Activated CD4-positive, alpha-beta T cell treated with anti-CD3 and anti-CD28 coated beads for 4 hours (primary cell): ENCODE measurements at places on chromosomes 6 and 20.
A peak's percentile ranks its signal among the peaks of the same experiment; 100 is the strongest.

DNA sequence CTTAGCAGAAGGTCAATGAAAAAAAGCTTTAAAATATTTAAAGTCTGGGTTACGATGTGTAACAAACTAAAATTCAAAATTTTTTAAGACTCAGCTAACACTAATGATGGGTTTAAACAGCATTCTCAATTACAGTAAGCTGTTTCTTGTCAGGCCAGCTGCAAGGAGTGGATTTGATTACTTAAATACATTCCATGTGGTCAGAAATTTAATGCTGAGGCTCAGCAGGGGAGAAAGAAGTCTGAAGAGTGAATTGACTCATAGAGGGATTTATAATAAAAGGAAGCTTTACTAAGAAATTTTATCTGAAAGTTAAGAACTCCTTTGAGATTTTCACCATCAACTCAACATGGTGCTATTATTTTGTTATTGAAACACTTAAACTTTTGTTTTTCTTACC is 398.6 kb downstream of the KHDRBS2 start:
- DNase-seq = no peak

GRCh38 chr6:134593442-134593841 is 275.5 kb upstream of the SGK1 start:
- DNase-seq = no peak

- DNase-seq = no peak
Measured at GRCh38 chr6:152946995-152947394, 35.8 kb downstream of the FBXO5 start.

DNA sequence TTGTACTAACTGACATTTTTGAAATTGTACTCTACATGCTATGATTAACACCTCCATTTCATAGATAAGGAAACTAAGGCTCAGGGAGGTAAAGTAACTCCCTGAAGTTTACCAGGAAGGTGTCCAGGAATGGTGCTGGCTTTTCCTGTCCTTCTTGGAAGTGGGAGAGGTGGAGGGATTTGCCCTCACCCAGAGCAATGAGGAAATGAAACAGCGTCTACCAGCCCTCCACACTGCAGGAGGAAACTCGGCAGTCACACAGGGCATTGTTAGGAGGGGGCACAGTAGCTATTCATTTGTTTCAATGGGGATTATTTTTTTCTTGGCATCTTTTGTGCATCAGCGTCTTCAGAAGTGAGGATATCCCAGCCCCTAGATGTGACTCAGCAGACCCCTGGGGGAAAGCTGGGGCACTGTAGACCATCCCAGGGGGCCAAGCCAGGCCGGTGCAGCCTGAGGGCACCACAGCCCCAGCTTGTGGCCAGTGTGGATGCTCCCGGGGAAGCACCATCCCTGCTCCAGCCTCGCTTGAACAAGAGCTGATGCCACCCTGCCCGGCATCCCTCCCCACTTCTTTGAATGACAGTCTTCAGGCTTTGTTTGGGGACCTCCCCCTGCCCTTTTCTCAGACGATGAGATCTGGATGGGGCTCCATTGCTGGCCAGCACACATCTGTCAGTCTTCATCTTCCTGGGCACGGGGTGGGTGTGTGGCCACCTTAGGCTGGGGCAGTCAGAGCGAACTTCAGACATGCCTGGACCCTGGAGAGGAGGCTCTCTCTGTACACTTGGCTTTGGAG is 224.4 kb upstream of the PMEPA1 start:
- no peak for DNase-seq

GRCh38 chr6:4153514-4153985 is 18.2 kb upstream of the ECI2 start:
- DNase-seq = no peak

DNA sequence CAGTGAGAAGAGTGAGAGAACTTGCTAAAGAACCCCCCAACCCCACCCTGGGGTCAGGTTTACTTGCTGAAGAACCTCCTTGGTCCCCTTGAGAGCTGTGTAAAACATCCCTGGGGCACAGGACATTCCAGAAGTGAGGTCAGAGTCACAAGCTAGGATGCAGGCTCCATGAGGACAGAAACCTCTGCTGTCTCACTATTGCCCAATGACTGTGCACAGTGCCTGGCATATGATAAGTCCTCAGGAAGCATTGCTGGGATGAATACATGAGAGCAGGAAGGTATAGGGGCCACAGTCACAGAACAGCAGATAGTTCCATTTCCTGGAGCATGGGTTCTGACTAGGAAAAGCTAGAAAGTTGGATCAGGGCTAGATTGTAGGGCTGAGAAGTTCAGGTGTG is 18.4 kb downstream of the NT5E start:
- DNase-seq = no peak

DNA sequence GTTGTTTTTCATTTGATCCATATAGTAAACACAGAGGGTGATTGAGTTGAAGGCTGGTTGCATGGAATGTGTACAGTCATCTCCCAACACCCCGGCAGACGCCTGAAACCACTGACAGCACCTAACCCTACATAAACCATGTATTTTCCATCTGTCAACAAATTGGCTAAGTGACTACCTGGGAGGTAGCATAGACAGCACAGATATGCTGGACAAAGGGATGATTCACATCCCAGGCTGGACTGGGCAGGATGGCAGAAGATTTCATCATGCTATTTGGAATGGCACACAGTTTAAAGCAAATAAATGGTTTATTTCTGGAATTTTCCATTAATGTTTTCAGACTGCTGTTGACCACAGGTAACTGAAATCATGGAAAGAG is 4.4 kb upstream of the VIP start:
- no peak for DNase-seq

DNA sequence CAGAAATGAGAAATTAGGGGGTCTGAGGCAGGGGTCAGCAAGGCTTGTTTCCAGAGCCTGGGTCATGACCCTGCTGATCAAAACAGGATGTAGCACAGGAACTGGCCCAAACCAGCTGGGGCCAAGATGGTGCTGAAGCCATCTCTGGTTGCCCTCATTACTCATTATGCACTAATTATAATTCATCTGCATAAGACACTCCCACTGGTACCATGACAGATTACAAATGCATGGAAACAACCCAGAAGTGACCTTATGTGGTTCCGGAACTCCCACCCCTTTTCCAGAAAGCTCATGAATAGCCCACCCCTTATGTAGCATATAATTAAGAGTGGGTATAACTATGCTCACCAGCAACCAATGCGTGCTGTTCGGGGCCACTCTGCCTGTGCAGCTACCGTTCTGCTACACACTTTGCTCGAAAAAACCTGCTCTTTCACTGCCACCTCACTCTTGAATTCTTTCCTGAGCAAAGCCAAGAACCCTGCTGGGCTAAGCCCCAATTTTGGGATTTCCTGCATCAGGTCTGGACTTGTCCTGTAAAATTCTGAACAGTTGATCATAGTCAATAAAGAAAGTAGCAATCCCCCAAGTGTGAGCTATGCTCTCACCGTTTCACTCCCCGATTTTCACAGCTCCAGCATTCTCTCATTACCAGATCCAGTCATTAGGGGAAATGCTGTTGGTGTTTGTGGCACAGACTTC is 122.3 kb downstream of the WDR27 start:
- DNase-seq = no peak

GRCh38 chr6:44058617-44059358 is 68.5 kb downstream of the MRPL14 start:
- DNase-seq = no peak

- DNase-seq = no peak
Measured at GRCh38 chr6:101605874-101606273, 212.4 kb downstream of the GRIK2 start.

GRCh38 chr20:64005394-64005793 is 24.5 kb downstream of the PRPF6 start:
- no peak for DNase-seq

DNA sequence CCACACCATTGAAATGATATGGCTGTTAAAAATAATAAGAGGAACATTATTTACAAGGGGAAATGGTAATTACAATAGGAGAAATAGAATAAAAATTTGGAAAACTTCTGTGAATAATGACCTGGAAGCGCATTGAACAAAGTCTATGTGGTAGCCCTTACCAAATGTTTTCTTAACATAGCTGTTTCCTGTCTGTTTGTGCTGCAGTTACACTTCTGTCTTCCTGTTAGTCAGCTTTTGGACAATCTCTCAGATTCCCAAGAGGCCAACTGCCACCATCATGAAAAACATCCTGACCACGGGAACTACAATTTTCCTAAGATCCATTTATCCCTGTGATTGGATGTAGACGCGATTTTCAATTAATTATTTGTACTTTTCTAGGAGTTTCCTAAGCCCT is 754.4 kb upstream of the MARCKS start:
- DNase-seq = no peak

- no peak for DNase-seq
Measured at GRCh38 chr6:55937261-55937947, 62.0 kb upstream of the BMP5 start.

DNA sequence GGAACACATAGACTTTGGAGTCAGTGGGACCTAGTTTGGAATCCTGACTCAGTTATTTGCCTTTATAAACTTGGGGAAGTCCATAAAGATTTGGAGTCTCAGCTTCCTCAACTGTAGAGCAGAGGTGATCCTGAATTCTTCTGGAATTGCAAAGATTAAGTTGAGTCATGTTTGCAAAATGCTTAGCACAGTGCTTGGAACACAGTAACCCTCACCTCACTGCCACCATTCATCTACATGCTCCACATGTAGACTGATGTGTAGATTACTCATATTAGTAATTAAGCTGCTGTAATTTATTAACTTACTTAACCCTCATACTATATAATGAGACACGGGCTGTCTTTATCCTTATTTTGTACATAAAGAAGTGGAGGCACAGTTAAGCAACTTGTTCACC is 61.4 kb downstream of the LAMP5 start:
- no peak for DNase-seq

GRCh38 chr20:58192567-58192966 is 35.9 kb downstream of the ANKRD60 start:
- no peak for DNase-seq

DNA sequence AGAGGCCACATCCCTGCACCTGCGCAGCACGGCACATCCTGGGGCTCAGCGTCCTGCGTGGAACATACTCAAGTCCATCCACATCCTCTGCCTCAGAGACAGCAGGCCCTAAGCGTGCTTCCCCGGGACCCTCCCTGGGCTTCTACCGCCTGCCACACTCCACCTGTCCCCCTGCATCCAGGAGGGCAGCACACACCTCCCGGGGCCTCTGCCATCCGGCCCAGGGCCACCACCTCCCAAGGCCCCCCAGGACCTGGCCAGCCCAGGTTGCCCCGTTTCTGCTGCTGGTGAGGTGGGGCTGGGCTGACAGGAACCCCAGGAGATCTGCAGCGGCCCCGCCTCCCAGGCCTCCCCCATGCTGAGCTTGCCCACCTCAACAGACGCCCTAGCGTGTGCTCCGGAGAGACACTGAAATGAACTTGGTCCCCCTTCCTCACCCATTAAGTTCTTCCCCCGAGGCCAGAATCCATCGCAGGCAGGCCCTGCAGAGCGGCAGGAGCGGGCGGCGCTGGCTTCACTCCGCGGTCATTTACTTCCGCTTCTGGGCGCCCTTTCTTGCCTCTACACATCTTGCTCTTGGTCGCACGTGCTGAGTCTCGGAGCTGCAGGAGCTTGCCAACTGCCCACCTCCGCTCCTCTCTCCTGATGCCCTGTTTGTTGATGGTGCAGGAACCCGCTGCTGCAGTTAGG is 235.3 kb downstream of the TAF4 start:
- DNase-seq = no peak

DNA sequence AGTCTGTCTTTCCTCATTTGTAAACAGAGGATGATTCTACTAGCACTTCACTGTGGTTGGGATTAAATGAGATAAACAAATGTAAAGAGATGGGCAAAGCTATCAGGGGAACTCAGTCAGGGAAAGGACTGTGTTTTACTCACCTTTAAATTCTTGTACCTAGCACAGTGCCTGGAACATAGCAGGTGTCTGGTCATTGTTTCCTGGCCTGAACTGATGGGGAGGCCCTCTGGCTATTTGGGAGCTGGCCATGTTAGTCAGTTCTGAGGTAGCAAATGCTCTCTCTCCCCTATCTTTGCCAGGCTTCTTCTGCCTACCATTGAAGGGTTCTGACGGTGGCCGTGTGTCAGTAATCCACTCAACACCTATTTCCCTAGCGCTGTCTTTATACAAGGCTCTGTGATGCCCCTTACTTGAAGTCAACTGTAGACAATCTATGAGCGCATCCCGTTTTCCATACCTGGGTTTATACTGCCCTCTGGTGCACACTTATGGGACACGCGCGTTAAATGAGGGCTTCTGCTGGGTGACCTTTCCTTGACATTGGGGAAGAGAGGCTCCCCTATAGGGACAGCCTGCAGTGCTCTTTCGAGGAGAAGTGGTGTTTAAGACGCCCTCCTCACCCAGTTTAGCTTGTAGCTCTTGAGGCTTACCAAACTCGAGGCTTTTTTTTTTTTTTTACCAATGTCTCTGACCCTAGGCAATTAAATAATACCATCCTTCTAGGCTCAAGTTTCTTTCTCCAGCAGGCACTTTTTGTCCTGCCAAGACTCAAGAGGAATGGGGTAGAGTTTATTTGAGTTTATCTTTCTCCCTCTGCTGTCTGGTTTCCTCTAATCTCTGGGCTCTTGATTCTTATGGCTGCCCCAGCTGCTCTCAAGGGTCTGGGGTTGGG is 4.0 kb upstream of the SPATS1 start:
- peak; percentile 73 for DNase-seq

GRCh38 chr20:32474967-32475811 is 109.9 kb downstream of the NOL4L start:
- no peak for DNase-seq

DNA sequence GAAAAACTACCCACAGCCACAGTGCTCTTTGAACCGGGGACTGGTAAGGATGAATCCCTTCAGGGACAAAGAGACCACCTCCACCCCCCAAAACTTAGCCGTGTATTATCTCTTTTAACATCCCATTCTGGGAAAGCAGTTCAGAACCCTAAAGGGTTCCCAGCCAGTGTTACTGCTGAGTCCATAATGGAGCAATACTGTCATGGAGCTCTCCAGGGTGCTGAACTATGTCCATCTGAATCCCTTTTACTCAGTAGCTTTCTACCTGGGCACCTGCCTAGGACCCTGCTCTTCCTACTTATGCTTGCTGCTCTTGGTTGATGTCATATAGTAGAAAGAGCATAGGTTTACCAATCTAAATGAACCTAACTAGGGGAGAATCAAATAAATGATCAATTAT is 22.3 kb upstream of the SAYSD1 start:
- DNase-seq = peak; percentile 14

GRCh38 chr20:62485062-62485700 is 9.4 kb upstream of the GATA5 start:
- no peak for DNase-seq

DNA sequence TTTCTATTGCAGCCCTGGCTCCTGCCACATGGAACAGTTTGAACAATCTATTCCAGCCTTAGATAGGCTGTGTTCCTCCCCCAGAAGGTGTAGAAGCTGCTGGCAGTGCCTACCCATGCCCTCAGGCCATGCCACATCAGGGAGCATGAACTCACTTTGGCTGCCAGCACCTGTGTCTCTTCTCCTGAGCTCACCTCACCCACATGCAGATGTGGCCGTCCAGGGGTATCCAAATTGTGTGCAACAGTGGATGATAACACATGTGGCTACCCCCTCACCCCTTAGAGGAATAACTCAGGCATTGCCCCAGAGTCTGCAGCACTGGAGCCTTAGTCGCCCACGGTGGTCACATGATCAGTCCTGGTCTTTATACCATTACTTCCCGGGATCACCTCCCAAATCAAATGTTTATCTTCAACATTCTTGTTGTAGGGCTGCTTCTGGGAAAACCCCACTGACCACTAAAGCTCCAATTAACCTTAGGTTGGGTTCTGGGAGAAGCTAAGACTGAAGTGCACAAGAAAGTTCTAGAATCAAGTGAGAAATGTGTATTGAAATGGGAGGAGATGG is 110.4 kb downstream of the BANF2 start:
- DNase-seq = no peak

- no peak for DNase-seq
Measured at GRCh38 chr6:163487606-163488005, 73.1 kb downstream of the QKI start.
